Mesendoderm (in vitro differentiated cells): ENCODE measurements at places on chromosomes 5 and 9.
A peak's percentile ranks its signal among the peaks of the same experiment; 100 is the strongest.

GRCh38 chr5:95843733-95844223 lies 21.3 kb upstream of the GLRX start:
- no peak for DNase-seq

- DNase-seq, result no peak
These were observed 143.9 kb upstream of the SLC1A3 start for GRCh38 chr5:36462295-36463021.

GRCh38 chr9:1979741-1980367 lies 35.3 kb upstream of the SMARCA2 start:
- no peak for DNase-seq

DNA sequence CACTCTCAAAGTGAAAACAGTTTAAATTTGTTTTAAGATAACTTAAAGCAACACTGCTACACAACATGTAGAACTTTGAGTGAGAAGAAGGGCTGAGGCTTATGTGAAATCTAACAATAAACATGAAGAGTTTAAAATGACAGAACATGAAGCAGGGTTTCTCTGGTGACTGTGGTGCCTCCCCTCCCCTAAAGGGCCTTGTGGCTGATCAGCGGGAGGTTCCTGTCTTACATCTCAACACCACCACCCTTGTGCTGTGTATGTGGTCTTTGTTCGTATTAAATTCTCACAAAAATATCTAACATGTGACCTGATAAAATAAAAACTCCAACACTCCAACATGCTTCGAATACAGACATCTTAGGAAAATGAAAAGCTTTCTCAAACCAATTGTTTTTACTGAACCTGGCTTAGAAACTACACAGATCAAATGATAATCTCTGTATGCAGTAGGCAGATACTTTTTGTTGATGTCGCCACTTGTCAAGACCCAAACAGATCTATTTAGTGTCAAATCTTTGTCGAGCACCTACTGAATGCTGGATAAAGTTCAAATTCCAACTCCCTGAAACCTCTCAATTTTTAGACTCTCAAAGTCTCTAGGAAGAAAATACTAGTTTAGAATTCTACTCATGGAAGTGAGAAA lies 9.9 kb upstream of the IQGAP2 start:
- DNase-seq, result no peak

GRCh38 chr9:97910357-97910756 lies 11.9 kb downstream of the TRMO start:
- no peak for DNase-seq

- no peak for DNase-seq
These were observed 20.9 kb downstream of the GRAMD2B start for GRCh38 chr5:126444137-126444536.

- DNase-seq, result no peak
These were observed 156.5 kb downstream of the TRIO start for GRCh38 chr5:14299666-14300065.

DNA sequence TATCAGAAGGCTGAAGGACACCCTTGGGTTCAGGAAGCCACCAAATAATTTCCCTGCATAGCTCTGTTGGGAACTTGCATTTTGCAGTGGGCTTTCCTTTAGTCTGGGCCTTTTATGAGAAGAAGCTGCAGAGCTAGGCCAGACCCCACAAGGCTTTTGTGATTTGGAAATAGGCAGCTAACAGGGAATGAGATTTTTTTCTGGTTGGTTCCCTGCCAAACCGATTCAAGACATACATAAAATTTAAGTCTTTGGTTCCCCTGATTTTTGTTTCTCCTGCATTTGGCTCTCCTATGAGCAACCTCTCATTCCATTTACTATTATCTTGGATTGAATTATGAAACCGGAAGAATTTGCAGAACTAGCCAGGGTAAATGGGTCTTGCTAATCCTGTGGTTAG lies 81.5 kb upstream of the PTCH1 start:
- DNase-seq, result no peak

- peak; percentile 56 for DNase-seq
These were observed 15.6 kb upstream of the IRF1 start for GRCh38 chr5:132506094-132506692.

DNA sequence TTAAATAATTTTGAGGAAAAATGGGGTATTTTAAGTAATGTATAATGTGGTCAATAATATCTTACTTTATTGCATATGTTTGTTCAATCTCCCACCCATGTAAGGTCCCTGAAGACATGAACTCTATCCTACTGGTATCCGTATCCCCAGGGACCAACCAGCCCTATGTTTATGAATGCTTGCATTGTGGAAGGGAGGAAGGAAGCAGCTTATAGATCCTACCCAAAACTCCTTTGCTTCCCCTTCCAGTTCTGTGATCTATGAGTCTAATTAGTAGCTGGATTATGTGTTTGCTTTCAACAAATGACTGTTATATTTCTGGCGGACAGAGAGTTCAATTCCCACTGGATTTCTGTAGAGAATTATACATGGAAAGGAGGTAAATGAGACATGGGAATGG lies 45.6 kb downstream of the CNTRL start:
- no peak for DNase-seq

DNA sequence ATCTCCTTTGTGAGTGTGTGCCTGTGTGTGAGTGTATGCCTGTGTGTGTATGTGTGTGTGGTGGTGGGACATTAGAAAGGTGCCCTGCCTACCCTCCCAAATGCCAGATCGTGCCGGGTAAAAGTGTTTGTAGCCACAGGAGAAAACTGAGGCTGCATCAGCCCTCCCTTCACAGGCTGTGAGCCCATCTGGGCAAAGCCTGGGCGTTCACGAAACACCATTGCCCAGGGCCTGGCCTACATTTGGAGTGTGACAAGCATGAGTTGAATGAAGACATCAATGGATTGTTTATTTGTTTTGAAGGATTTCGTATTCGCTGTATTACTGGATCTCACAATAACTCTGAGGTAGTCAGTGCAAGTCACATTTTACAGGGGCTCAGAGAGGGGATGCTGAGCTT lies 270.8 kb downstream of the NSG2 start:
- no peak for DNase-seq

- DNase-seq, result peak; percentile 55
These were observed 590 bp downstream of the RASGRF2 start for GRCh38 chr5:80960531-80961375.
